Mammary epithelial cell (primary cell): ENCODE measurements at places on chromosomes 6 and 20. TPM values are rescaled to one million over a fixed set of nuclear protein-coding genes. Genes with fewer than 3 reads are reported as not detected.

The RXRB gene
- 24.8 TPM for polyA plus RNA-seq

DNA sequence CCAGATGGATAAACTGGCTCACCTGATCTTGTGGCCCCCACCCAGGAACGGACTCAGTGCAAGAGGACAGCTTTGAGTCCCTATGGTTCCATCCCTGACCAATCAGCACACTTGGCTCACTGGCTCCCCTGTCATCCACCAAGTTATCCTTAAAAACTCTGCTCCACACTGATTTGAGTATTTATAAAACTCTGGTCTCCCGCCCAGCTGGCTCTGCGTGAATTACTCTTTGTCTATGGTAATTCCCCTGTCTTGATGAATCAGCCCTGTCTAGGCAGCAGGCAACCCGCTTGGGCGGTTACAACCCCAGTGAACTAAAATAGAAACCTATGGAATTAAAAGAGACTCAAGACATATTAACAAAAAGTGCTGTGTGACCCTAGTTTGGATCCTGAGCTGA lies 38.1 kb upstream of the CD83 start:
- DNase-seq, result peak; percentile 85

The ANGPT4 gene
- 0.01 TPM for polyA plus RNA-seq

DNA sequence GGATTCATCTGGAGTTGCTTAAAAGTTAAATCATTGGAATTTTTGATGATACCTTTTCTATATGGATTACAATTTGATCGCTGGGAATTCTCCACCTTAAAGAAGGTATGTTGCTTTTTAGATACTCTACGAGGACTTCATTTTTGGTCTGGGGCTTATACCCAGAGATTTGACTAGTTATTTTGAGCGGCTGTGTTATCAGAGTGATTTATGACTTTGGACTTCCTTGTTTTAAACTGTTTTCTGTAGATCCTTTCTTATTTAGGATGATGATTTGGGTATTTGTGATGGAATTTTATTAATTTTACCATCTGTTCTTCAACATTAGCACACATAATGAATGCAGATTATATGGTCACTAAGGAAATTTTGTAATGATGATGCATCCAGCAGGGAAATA lies 75.2 kb downstream of the SOX4 start:
- DNase-seq, result no peak

DNA sequence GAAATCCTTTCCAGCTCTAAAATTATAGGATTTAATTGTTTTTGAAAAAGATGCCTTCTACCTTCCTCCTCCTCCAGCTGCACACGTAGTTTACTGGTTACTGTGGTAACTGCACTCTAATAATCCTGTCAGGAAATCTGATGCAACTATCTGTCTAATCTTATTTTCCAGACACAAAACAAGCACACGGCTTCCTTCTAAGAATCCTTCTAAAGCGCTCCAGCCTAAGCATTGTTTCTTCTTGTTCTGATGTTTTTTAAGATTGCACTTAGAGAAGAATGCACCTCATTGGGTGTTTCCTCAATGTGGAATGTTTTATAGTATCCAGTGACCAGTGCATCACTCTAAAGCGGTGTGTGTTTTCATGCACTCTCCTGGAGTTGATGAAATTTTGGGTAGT lies 63.6 kb downstream of the CARMIL1 start:
- DNase-seq, result peak; percentile 9

- DNase-seq, result peak; percentile 22
Measured at GRCh38 chr6:5471044-5471443, 209.7 kb downstream of the FARS2 start.

The SLC22A7 gene
- not detected for polyA plus RNA-seq

GRCh38 chr6:110534731-110535492 lies 58.5 kb upstream of the SLC22A16 start:
- DNase-seq, result peak; percentile 80
